DND-41 (cell line): ENCODE measurements at places on chromosomes 1 and 21.

GRCh38 chr21:45465105-45465504, 60.1 kb downstream of the COL18A1 start:
- no peak for DNase-seq

GRCh38 chr1:8097077-8097799, 71.1 kb upstream of the ERRFI1 start:
- DNase-seq, result no peak

DNA sequence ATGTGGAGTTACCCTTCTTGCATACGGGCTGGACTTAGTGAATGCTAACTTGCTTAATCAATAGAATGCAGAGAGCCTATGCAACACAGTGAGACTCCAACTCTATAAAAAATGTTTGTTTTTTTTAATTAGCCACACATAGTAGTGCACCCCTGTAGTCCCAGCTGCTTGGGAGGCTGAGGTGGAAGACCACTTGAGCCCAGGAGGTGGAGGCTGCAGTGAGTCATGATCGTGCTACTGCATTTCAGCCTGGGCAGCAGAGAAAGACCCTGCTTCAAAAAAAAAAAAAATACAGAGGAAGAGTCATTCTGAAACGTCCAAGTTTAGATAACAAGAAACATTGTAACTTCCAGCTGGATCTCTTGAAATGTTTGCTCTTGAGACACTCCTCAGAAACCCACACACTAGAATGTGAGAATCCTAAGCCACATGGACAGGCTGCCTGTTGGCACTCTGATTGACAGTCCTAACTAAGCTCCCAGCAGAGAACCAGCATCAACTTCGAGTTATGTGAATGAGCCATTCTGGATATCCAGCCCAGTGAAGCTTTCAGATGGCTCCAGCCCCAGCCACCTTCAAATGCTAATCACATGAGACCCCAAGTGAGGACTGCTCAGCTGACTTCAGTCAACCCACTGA, 20.0 kb upstream of the CAP1 start:
- no peak for DNase-seq

- no peak for DNase-seq
Observed at GRCh38 chr21:16198546-16198945, 468.8 kb downstream of the USP25 start.

GRCh38 chr1:176996456-176997090, 167.9 kb downstream of the ASTN1 start:
- DNase-seq, result no peak

- DNase-seq, result no peak
Observed at GRCh38 chr1:5947071-5947821, 45.0 kb downstream of the NPHP4 start.

GRCh38 chr1:72007312-72007711, 275.0 kb downstream of the NEGR1 start:
- DNase-seq, result no peak

GRCh38 chr1:155379631-155380090, 59.0 kb downstream of the RUSC1 start:
- DNase-seq, result no peak

- no peak for DNase-seq
Observed at GRCh38 chr1:58813801-58814200, 30.0 kb upstream of the JUN start.

GRCh38 chr1:31064718-31065309, 703 bp downstream of the PUM1 start:
- DNase-seq, result no peak

- DNase-seq, result no peak
Observed at GRCh38 chr1:178411756-178412399, 84.9 kb downstream of the CLEC20A start.
